NCI-H526 treated with DMSO at 0.1 percent for 48 hours (cell line): ENCODE measurements at places on chromosomes 2 and 18.

DNA sequence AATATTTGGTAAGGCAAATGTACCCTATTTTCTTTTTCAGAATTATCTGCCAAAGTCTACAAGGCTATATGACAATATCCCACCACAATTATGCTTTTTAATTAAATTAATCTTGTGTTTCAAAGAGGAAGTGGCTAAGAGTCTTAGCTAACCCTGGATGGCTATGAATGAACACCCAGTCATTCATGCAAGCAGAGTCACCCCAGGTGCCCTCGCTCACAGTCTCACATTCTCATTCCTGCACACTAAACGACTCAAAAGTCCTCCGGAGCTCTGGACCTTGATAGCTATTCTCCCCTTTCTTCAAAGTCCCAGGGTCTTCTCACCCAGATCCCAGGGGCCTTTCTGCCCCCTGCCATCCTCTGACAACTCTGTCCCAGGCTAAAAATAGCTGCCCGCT lies 42.1 kb upstream of the MRPL19 start:
- no peak for DNase-seq

DNA sequence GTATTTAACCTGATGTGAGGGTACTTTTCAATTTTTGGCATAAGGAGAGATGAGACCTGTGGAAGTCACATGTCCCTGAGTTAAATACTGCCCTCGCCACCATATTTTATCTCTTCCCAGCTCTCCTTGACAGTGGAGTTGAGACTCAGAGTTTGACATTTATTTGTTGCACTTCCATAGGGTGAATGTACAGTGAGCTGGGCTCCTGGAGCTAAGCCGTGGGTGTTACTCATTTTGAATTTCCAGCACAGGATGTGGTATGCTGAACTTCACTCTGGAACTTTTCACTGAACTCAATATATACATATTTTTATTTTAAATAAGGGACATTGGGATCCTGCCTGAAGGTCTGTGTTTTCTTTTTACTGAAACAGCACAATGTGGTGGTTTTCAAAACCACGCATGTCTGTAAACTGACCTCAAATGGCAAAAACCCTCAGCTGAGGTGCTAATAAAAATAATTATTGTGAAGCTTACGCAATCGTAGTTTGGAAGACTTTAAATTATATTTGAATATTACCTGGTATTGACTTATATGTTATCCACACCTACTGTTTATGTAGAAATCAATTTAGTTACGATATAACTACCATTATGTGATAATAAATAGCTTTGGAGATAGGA lies 12.1 kb downstream of the RNF144A start:
- no peak for DNase-seq

DNA sequence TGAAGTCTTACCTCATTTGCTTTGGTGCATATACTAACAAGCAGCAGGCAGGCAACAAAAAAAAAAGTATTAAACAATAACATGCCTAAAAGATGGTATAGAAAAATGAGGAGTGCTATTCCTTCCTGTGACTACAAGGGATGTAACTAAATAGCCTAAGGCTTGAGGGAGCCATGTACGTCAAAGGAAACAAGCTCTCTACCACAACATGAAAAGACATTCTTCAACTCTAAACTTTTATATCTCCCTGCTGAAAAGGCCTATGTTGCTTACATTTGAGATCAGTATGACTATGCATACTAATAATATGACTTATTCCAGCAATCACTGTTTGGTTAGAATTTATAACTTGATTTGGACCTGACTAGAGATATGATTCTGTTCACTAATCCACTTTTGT lies 347.9 kb downstream of the ADCYAP1 start:
- no peak for DNase-seq

DNA sequence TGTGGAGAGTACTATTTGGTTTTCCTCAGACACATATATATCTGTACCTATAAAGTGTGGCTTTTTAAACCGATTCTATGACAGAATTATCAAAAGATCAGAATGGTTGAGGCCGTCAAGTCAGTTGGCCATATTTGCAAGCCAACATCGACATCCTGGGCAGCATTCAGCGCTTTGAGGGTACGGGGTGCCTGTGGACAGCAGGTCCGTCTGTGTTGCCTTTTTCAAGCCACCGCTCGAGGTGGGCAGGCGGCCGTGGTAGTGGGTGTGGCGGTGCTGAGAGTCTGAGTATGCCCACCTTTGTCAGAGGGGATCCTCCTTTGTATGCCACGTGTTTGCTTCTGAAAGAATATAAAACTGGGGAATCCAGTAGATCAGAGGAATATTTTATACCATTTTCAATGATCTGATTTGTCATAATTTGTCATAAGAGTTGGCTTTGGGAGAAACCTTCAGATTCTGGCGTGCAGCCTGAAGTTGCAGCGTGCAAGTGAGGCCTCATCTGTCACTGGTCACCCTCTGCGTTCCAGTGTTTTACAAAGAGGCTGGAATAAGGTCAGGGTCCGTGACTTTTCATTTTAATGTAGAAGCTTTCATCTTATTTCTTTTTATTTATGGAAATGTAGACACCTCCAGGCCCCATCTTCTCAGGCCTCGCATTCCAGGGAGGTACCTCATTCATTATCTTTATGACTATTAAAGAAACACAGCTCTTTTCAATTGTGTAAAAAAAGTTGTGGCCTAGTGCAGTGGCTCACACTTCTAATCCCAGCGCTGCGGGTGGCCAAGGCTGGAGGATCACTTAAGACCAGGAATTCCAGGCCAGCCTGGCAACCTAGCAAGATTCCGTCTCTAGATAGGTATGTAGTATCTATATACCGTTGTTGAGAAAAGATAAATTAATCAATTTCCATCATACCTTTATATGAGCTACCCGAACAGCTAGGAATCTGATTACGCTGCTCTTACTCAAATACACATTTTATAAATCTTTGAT lies 37.8 kb upstream of the RBM44 start:
- no peak for DNase-seq

- DNase-seq: no peak
These were observed 59.9 kb upstream of the TANK start for GRCh38 chr2:161100211-161100895.
